ENCODE measurements at places on chromosomes 6 and 20.

DNA sequence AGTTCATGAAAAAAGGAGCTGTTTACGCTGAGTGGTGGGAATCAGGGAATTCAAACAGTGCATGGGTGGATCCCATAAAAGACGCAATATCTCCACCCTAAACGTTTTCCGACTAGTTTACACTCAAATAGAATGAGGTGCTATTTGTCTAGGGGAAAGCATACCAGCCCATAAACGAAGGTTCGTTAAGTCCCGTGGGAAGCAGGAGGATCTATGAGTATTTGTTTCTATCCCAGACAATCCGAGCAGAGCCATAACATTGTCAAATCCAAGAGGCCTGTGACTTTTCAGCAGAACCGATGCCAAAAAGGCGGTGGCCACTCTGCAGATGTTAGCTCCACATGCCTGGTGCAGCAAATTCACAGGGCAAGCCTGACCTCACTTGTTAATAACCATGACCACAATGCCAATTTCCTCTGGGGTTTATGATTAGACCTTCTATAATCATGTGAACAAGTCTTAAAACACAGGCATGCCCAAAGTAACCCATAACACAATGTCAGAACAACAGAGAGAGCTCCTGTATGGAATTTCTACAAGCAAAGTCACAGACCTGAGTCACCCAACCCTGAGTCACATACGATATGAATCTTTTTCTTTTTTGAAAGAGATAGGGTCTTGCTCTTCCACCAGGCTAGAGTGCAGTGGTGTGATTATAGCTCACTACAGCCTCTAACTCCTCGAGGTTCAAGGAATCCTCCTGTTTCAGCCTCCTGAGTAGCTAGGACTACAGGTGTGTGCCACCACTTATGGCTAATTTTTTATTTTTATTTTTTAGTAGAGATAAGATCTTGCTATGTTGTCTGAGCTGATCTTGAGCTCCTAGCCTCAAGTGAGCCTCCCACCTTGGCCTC is 123.3 kb downstream of the KIF13A start:
- H3K36me3 ChIP-seq: no peaks in the 10 kb centered on the region
- DNase-seq: no peak
- no peak overlapping the region for H3K4me3 ChIP-seq

DNA sequence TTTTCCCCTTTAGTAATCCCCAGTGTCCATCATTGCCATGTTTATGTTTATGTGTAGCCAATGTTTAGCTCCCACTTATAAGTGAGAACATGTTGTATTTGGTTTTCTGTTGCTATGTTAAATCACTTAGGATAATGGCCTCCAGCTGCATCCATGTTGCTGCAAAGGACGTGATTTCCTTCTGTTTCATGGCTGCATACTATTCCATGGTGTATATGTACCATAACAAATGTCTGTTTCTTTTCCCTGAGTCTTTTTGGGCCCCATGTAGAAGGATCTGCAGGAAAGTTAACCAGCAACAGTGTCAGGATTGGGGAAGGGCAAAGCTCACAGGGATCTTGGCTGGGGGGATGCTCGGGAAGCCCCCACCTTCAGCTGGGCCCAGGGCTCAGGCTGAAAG is 64.3 kb upstream of the SULF2 start:
- H3K4me3 ChIP-seq: no peak overlapping the region
- H3K4me1 ChIP-seq: peaks cover 3% of the 10 kb centered on the region
- no peak overlapping the region for H3K27ac ChIP-seq

- DNase-seq: no peak
- no peaks in the 10 kb centered on the region for H3K4me1 ChIP-seq
- H3K4me3 ChIP-seq: no peak overlapping the region
- H3K27ac ChIP-seq: no peak overlapping the region
- H3K27me3 ChIP-seq: no peaks in the 10 kb centered on the region
- no peaks in the 10 kb centered on the region for H3K36me3 ChIP-seq
Measured at GRCh38 chr6:43124481-43124880, 46.6 kb upstream of the SRF start.

- H3K27me3 ChIP-seq: no peaks in the 10 kb centered on the region
- peak overlapping the region; percentile 95 for H3K27ac ChIP-seq
- H3K36me3 ChIP-seq: peaks cover 26% of the 10 kb centered on the region
- DNase-seq: peak; percentile 49
- peak overlapping the region; percentile 99 for H3K4me3 ChIP-seq
Measured at GRCh38 chr20:36604952-36605398, 604 bp upstream of the RAB5IF start.

GRCh38 chr20:32535953-32536823 is 48.9 kb downstream of the NOL4L start:
- H3K27ac ChIP-seq: peak overlapping the region; percentile 93
- peaks cover 3% of the 10 kb centered on the region for H3K36me3 ChIP-seq
- no peaks in the 10 kb centered on the region for H3K27me3 ChIP-seq

DNA sequence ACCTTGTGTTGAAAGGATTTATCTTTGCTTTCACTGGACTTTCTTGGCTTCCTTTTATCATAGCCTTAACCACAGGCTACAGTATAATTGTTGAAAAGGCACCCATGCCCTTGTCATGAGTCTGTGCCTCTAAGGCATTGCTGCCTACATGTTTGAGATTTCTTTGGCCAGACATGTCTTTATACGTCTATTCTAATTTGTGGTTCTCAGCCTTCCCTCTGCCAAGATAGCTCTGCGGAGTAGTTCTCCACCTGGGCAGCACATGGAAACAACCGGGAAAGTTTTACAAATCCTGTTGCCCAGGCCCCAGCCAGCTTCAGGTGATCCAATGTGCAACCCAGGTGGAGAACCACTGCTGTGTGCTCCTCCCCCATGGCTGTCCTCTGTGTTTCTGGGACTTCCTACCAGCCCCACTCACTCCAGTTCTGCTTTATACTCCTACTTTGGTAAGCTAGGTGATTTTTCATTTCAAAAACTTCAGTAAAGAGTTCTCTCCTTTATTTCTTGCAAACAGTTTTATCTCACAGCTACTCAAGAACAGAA is 159.6 kb upstream of the MYLIP start:
- no peaks in the 10 kb centered on the region for H3K27me3 ChIP-seq
- no peak for DNase-seq
- H3K4me1 ChIP-seq: no peaks in the 10 kb centered on the region
- H3K36me3 ChIP-seq: peaks cover 4% of the 10 kb centered on the region
- H3K27ac ChIP-seq: no peak overlapping the region

- H3K4me1 ChIP-seq: no peaks in the 10 kb centered on the region
- H3K4me3 ChIP-seq: no peak overlapping the region
- H3K27me3 ChIP-seq: no peaks in the 10 kb centered on the region
- no peak overlapping the region for H3K27ac ChIP-seq
- H3K36me3 ChIP-seq: peaks cover 1% of the 10 kb centered on the region
Measured at GRCh38 chr6:161949531-161949930, 675.7 kb upstream of the AGPAT4 start.

- H3K36me3 ChIP-seq: no peaks in the 10 kb centered on the region
- H3K4me3 ChIP-seq: no peak overlapping the region
- no peak overlapping the region for H3K27ac ChIP-seq
Measured at GRCh38 chr6:30964075-30964474, 19.4 kb upstream of the MUC21 start.

DNA sequence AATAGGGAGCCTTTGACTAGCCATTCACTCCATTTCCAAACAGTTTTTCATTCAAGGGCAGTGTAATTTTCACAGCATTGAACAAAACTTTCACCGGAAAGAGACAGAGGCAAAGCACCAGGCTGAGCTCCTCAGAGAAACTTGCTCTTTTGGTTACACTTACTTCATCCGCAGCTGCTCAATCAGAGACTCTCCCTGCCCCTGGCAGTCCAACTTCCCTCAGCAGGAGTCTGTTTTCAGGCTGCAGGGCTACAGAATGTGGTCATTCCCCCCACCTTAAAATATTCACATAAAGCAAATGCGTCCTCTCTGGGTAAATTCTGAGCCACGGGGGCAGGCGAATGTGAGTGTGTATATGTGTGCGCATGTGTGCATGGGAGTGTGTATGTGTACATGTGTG is 70.0 kb upstream of the ZNF133 start:
- no peak overlapping the region for H3K4me3 ChIP-seq
- no peaks in the 10 kb centered on the region for H3K36me3 ChIP-seq
- peaks cover 4% of the 10 kb centered on the region for H3K27me3 ChIP-seq
- no peak overlapping the region for H3K27ac ChIP-seq

GRCh38 chr6:37696841-37697662 is 631 bp downstream of the MDGA1 start:
- no peaks in the 10 kb centered on the region for H3K36me3 ChIP-seq
- H3K4me3 ChIP-seq: peak overlapping the region; percentile 80
- DNase-seq: peak; percentile 60
- H3K4me1 ChIP-seq: peaks cover 27% of the 10 kb centered on the region
- peaks cover 53% of the 10 kb centered on the region for H3K27me3 ChIP-seq
- no peak overlapping the region for H3K27ac ChIP-seq

DNA sequence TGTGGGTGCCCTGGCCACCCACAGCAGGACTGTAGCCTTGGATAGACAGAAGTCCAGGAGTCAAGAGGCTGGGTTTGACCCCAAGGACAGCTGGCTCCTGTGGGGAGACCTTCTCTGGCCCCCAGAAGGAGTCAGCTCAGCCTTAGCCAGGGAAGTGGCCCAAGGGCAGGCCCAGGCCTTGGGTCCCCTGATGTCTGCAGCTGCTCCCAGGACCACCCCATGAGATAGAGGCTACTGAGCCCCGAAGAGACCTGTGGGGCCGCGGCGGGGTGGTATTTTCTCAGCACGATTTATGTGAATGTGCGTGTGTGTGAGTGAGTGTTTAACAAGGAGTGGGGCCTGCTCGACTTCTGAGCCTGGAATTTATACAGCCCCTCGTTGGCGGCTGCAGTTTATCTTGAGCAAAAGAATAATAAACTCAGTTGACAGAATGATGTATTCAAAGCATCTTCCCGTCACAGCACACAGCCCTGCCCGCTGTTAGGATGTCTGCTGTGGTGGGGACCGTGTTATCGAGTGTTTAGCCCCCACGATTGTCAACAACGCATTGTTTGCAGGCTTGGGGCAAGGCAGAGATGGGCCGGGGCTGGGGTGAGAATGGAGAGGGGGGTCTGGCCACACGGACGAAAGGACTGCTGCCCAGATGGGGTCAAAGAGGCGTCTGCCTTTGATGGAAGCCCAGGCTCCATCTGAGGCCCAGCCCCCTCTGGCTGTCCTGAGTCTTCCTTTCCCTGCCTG is 163.3 kb downstream of the VEGFA start:
- no peaks in the 10 kb centered on the region for H3K36me3 ChIP-seq
- no peak overlapping the region for H3K27ac ChIP-seq
- H3K4me1 ChIP-seq: no peaks in the 10 kb centered on the region
- H3K27me3 ChIP-seq: no peaks in the 10 kb centered on the region
- no peak for DNase-seq
- H3K4me3 ChIP-seq: no peak overlapping the region

GRCh38 chr6:41288030-41288753 is 1.7 kb upstream of the TREM1 start:
- H3K4me3 ChIP-seq: no peak overlapping the region
- H3K27me3 ChIP-seq: no peaks in the 10 kb centered on the region
- no peaks in the 10 kb centered on the region for H3K36me3 ChIP-seq
- peaks cover 12% of the 10 kb centered on the region for H3K4me1 ChIP-seq
- H3K27ac ChIP-seq: peak overlapping the region; percentile 47
- DNase-seq: no peak

GRCh38 chr6:85172161-85172560 is 277.7 kb upstream of the NT5E start:
- no peak overlapping the region for H3K27ac ChIP-seq
- no peaks in the 10 kb centered on the region for H3K27me3 ChIP-seq

- H3K36me3 ChIP-seq: no peaks in the 10 kb centered on the region
- DNase-seq: no peak
- H3K4me3 ChIP-seq: no peak overlapping the region
Measured at GRCh38 chr6:129195643-129196042, 312.7 kb downstream of the LAMA2 start.

GRCh38 chr20:38133680-38134426 is 31.2 kb downstream of the TGM2 start:
- H3K4me1 ChIP-seq: peaks cover 8% of the 10 kb centered on the region
- H3K4me3 ChIP-seq: no peak overlapping the region
- H3K27ac ChIP-seq: no peak overlapping the region
- no peaks in the 10 kb centered on the region for H3K36me3 ChIP-seq
- DNase-seq: no peak

DNA sequence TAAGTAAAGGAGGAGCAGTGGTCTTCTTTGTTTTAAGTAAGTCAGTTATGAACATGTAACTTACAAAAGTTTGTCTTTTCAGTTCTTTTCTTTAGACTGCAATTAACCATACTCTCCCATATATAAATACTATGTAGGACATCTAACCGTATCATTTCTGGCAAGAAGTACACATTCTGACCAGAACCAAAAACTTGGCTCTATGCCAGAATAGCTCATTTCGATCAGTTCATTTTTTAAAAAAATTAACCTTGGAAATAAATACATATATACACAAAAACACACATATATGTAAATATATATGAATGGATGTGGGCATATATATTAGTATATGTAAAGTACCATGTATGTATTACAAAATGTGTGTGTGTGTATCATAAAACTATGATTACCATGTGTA is 145.0 kb downstream of the PHACTR1 start:
- no peak overlapping the region for H3K4me3 ChIP-seq
- DNase-seq: no peak
- no peak overlapping the region for H3K27ac ChIP-seq
- H3K27me3 ChIP-seq: no peaks in the 10 kb centered on the region

GRCh38 chr20:61499859-61500554 is 247.9 kb downstream of the CDH4 start:
- no peaks in the 10 kb centered on the region for H3K36me3 ChIP-seq
- DNase-seq: no peak
- no peak overlapping the region for H3K27ac ChIP-seq
- H3K4me3 ChIP-seq: no peak overlapping the region

GRCh38 chr6:18509871-18510643 is 122.9 kb downstream of the RNF144B start:
- H3K4me1 ChIP-seq: peaks cover 13% of the 10 kb centered on the region
- DNase-seq: no peak

DNA sequence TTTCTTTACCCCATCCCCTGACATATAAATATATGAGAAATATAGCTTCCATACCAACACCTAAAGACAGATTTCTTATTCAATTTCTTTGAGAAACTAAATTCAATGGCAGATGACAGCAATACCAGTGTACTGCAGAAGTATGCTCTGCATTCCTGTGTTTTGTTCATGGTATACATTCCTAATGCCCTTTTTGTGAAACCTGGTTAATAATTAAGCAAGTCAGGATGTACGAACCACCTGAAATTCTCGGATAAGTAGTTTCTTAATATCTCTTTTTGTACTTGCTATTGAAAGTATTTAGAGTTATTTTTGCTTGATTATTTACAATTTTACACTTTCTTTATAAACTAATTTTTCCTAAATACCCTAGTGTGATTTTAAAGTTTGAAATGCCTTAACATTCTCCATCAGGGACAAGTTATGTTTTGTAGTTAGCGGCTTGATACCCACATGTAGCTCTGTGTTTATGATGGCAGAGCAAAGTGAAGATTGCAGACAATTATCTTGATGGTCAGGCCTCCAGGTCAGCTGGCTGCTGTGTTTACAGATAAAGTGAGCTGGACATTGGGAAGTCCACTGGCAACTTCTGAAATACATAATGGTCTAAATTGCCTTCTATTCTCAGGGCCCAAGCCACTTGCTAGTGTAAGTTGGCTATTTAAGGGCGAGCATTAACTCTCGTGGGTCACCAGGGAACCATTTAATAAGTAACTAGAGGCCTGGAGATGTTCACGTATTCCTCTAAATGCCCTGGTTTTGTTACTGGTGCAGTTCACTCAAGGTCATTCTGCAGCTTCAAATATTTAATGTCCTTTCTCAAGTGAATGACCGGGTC is 58.2 kb downstream of the PLCB1 start:
- H3K27ac ChIP-seq: no peak overlapping the region
- no peak for DNase-seq
- H3K4me1 ChIP-seq: no peaks in the 10 kb centered on the region
- peaks cover 11% of the 10 kb centered on the region for H3K27me3 ChIP-seq
- H3K4me3 ChIP-seq: no peak overlapping the region
- H3K36me3 ChIP-seq: peaks cover 2% of the 10 kb centered on the region
